Upper lobe of right lung (tissue), 1 donor: ENCODE measurements at places on chromosomes 2 and 18. TPM values are rescaled to one million over a fixed set of nuclear protein-coding genes. Genes with fewer than 3 reads are reported as not detected.

DNA sequence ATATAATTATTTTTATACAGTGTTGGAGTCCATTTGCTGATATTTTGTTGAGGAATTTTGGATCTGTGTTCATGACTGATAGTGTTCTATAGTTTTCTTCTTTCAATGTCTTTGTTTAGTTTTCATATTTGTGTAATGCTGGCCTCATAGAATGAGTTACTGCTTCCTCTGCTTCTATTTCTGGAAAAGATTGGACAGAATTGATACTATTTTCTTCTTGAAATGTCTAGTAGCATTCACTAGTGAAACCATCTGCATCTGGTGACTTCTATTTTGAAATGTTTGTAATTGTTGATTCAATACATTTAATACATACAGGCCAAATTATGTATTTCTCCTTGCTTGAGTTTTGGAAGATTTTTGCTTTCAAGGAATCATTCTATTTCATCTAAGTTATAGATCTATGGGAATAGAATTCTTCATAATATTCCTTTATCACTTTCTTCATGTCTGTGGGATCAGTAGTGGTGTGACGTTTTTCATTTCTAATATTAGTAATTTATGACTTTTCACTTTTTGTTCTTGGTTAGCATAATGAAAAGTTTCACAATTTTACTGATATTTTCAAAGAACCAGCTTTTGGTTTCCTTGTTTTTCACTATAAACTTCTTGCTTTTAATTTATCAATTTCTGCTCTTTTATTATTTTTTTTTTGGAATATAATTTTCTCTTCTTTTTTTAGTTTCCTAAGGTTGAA is 509.9 kb upstream of the VRK2 start:
- no peak overlapping the region for H3K4me3 ChIP-seq
- H3K27me3 ChIP-seq, result no peaks in the 10 kb centered on the region
- H3K4me1 ChIP-seq, result no peaks in the 10 kb centered on the region
- no peak overlapping the region for H3K27ac ChIP-seq
- no peak for DNase-seq
- H3K36me3 ChIP-seq, result no peaks in the 10 kb centered on the region

DNA sequence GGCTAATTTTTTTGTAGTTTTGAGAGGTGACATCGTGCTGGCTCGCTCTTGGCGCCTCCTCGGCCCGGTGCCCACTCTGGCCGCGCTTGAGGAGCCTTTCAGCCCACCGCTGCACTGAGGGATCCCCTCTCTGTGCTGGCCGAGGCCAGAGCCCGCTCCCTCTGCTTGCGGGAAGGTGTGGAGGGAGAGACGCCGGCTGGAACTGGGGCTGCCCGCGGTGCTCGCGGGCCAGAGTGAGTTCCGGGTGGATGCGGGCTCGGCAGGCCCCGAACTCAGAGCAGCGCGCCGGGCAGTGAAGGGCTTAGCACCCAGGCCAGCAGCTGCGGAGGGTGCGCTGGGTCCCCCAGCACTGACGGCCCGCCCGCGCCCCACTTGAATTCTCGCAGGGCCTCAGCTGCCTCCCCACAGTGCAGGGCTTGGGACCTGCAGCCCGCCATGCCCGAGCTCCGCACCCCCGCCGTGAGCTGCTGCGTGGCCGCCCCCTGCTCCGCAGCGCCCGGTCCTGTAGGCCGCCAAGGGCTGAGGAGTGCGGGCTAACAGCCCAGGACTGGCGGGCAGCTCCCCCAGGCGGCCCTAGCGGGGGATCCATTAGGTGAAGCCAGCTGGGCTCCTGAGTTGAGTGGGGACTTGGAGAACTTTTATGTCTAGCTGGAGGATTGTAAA is 113.2 kb upstream of the ZSWIM2 start:
- no peaks in the 10 kb centered on the region for H3K4me1 ChIP-seq
- no peak for DNase-seq
- H3K4me3 ChIP-seq, result no peak overlapping the region
- no peaks in the 10 kb centered on the region for H3K27me3 ChIP-seq
- H3K36me3 ChIP-seq, result no peaks in the 10 kb centered on the region

DNA sequence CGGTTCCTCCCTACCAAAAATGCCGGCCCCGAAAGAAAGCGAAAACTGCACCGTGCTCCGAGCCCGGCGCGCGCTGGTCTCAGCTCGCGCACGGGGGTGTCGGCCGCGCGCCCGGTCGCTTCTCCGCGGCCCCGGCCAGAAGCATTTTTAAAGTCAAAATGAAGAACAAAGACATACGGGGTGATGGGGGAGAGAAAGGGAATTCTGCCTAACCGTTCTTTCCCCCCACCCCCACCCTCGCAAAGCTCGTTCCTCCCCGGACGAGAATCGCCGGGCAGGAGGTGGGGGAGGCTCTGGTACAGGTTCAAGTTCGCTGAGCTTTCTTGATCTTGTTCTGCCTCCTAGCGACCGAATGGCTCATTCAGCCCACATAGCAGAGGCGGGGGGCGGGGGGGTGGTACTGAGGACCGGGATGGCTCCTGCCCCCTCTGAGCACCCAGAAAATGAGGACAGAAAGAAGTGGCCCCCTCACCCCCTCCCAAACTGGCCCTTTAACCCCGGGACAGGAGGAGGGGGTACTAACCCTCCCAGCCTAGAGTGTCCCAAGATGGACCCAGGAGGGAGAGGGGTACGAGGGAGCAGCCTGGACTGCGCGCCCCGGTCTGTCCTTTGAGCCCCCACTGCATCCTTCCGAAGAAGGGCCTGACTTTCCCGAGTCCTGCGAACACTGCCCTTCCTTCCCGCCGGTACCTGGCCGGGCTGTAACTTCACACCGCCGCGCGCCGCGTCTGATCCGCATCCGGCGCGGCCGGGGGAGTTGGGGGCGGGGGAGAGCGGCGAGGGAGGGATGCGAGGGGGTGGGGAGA is 3.1 kb downstream of the BCL11A start:
- peaks cover 72% of the 10 kb centered on the region for H3K27me3 ChIP-seq
- H3K4me3 ChIP-seq, result peak overlapping the region; percentile 66
- peaks cover 45% of the 10 kb centered on the region for H3K4me1 ChIP-seq
- H3K27ac ChIP-seq, result peak overlapping the region; percentile 39
- H3K36me3 ChIP-seq, result no peaks in the 10 kb centered on the region

GRCh38 chr2:171404719-171405118 is 29.1 kb downstream of the METTL8 start:
- H3K27me3 ChIP-seq, result no peaks in the 10 kb centered on the region
- no peak overlapping the region for H3K4me3 ChIP-seq
- DNase-seq, result no peak
- no peaks in the 10 kb centered on the region for H3K4me1 ChIP-seq

- no peak overlapping the region for H3K4me3 ChIP-seq
- no peak for DNase-seq
- H3K27ac ChIP-seq, result no peak overlapping the region
- peaks cover 40% of the 10 kb centered on the region for H3K27me3 ChIP-seq
- H3K36me3 ChIP-seq, result no peaks in the 10 kb centered on the region
- H3K4me1 ChIP-seq, result peaks cover 15% of the 10 kb centered on the region
These were observed 4.6 kb downstream of the CDCA7 start for GRCh38 chr2:173359231-173359630.

The STARD6 gene
- not detected for total RNA-seq

The MC5R gene
- total RNA-seq, result not detected
